Putamen (tissue), 1 donor: ENCODE measurements at places on chromosomes 3 and 15.

DNA sequence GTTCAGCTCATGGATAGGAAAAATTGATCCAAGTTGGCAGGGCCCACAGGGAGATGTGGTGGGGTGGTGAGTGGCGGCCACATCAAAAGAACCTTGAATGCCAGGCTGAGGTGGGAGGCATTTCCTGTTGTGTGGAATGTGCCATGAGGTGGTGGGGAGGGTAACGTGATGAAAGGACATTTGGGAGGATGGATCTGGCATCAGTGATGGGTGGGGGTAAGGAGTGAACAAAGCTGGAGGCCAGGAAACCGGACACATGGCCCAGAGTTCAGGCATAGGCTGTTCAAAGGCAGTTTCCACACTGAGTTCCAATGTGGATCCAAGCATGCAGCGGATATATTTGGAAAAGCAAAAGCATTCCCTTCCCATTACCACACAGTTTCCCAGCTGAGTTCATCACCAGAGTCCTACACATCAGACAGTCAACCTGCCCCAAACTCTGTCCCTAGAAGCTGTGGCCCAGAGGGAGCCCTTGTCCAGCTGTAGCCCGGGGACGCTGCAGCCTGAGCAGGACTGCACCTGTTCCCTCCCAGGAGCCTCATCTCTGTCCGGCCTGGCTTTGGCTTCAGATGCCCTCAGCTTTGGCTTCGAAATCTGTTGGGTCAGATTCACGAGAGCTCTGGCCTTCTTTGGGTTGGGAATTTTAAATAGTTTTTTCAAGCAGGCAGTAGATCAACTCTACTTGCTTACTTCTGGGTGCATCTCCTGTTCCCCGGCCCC is 37.8 kb upstream of the GOLGA6B start:
- DNase-seq = no peak

GRCh38 chr3:71172951-71173350 is 410.6 kb downstream of the FOXP1 start:
- no peak for DNase-seq

DNA sequence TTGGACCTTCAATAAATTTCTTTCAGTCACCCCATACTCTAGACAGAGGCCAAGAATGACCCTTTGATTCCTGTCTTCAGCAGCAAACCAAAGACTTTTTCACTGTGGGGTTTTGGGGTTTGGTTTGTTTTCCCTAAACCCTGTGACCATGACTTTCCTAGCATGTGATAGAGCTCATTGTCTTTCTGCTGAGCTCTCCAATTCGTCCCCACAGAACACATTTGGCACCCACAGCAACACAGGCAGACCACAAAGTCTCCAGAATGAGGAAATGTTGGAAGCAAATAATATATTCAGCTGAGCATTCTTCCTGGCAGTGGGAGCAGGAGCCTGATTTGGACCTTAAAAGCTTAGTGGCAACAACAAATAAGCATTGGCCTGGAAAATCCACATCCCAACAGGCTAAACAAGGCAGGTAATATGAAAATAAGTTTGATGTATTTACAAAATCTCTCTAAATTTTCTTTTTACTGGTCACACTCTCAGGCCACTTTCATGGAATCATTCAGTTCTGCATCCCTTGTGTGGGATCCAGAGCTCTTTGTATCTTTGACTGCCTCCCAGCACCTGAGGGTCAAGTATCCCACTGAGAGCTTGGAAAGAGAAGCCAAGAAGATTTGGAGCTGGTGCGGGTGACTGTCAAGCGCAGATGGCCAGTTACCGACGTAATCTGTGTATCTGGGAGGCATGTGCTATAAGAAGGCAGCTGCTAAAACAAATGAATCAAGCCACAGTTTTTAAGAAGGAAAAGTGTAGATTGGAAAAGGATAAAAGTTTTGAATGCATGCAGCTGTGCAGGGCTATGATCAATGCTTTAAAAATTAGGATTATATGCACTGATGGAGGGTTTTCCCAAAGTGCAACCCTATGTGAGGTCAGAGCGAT is 36.5 kb upstream of the CPB1 start:
- peak; percentile 93 for DNase-seq

DNA sequence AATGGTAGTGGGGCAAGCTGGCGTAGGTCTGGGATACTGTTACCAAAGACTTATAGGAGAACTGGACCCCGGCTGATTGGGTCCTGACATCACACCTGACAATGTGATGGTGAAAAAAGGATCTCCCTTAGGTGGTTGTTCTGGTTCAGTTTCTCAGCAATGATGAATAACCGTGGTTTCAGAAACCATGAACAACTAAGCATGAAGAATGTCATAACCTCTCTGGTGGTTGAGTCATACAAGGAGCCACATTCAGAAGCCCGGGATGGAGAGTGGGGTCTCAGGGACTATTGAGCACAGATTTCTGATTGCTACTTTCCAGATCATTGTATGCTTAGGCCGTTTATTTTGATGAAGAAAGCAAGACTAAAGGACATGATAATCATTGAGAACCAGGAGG is 17.4 kb downstream of the GPR160 start:
- no peak for DNase-seq

GRCh38 chr3:114223143-114223542 is 14.2 kb downstream of the ZNF80 start:
- DNase-seq = no peak

DNA sequence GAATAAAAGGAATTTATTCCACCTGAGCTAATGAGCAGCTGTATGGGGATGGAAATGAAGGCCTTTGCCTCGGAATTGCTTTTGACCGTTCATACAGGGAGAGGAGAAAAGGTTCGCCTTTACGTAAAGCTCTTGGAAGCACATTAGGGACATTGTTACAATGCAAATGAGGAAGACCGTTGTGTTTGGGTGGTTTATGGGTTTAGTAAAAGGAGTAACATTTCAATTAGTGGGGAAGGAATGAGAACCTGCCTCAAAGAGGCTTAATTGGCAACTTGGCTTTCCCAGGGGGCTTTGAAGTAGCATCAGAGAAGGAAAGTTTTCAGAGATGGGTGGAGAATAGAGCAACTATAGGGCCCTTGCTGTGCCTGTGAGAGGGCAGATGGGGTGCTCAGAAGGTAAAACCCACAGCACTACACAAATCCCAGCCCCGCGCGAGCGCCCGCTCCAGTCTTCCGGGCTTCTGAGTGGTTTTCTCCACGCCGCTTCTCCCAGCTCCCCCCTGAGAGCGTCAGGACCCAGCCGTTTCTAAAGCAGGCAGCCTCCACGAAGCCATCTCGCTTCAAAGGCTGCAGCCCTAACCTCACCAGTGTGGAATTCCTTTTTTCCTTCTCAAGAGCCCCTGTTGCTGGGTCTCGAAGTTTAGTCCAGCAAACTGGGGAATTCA is 192.0 kb upstream of the HES1 start:
- no peak for DNase-seq

GRCh38 chr3:184662187-184662586 is 49.7 kb downstream of the MAGEF1 start:
- no peak for DNase-seq

- no peak for DNase-seq
These were observed 9.3 kb downstream of the SECISBP2L start for GRCh38 chr15:49036650-49037545.

DNA sequence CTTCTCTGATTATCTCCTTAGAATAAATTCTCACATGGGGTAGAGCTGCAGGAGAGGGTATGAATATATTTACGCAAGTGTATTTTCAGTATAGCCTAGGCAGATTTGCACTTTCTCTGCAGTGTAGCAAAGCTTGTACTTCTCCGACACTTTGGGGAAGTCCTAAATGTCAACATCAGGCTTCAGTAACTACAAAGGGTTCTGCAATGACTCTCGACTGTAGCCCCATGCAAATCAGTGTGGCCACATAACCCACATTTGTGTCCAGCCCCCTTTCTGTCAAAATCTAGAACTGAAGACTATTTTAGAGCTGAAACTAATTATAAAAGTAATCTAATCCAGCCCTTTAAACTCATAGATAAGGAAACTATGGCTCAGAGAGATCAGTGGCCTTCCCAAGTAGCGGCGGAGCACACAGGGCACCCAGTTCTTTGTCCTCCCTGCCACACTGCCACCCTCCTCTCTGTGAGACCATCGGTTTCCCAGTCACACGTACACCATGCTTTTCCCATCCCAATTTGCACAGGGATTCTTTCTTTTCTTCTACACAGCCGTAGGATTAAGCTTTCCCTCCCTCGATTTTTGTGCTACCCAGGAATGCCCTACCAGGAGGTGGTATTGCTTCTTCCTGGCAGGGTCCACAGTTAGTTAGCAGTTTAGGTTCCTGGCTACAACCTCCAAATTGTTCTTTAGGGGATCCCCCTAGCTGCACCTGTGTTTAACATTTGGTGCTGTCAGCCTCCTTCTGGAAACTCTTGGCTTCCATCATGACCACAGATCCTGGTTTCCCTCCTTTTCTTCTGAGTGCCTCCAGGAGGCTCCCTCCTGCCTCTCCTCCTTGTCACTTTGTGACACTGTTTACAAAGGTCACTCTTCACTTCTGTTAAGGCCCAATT is 22.9 kb downstream of the MRAS start:
- no peak for DNase-seq

- no peak for DNase-seq
These were observed 14.4 kb upstream of the OCA2 start for GRCh38 chr15:28113394-28114113.

DNA sequence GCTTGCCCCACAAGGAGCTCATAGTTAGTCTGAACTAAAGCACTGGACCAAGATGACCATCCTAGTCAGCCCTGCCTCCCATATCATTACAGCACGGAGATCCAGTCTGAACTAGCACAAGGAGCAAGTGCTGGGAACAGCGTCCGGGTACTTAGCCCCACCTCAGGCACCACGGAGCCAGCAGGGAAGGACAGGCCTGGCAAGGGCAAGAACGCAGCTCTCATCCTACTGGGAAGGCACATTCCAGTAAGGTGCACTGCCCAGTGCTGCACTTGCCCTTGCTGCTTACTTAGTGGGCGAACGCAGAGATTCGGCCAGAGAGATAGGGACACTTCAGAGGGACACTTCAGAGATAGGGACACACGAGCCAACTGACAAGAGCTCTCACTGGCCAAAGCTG is 27.6 kb downstream of the SEC61A1 start:
- DNase-seq = no peak

- no peak for DNase-seq
These were observed 114.5 kb downstream of the GMPS start for GRCh38 chr3:155984791-155985417.

- DNase-seq = no peak
These were observed 6.3 kb downstream of the TM4SF1 start for GRCh38 chr3:149371001-149371722.

DNA sequence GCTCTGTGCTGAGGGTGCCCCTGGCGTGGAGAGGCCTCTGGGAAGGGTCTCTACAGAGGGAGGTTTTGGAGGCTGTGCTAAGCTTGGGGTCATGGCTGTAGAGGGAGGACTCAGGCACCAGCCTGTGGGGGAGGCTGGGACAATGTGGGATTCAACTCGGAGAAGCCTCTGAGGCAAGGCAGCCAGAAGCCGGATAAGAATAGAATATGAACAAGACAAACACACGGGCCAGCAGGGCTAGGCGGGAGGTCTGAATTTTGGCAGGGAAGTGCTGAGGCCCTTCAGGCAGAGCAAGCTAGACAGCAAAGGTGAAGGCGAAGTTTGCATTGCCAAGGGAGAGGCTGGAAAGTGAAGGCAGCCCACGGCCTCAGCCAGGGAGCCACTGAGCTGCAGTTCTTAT is 612.1 kb upstream of the NR2F2 start:
- no peak for DNase-seq

DNA sequence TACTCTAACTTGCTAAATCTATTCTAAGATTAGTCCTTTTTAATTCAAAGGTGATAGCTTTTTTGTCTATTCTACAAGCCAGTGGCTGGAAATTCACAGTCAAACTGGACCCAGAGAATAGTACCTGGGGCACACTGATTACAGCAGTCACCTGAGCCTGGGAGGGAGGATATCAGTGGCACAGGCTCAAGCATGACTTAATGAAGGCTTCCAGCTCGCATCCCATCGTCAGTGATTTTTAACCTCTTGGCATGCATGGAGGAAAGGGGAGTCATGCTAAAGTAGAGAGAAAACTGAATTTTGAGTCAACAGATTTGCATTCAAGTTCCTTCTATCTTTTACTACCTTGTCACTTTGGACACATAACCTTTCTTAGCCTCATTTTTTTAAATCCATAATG is 24.8 kb downstream of the GOLIM4 start:
- no peak for DNase-seq

DNA sequence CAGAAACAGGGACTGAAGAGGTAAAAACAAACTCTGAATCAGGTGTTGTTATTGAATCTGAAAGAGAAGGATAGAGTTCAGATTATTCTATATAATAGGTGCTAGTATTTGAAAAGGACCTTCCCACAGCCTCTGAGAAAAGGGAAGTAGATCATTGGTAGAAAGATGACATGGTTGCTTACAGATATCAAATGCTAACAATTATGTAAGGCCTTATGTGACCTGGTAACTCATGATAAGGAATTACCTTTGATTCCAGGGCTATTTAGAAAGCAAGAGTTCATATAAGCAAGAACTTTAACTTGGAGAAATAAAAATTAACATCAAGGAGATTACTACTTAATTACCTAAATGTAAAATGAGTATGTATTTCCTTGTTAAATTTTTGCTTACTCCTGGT is 7.6 kb downstream of the SLC27A2 start:
- DNase-seq = no peak

DNA sequence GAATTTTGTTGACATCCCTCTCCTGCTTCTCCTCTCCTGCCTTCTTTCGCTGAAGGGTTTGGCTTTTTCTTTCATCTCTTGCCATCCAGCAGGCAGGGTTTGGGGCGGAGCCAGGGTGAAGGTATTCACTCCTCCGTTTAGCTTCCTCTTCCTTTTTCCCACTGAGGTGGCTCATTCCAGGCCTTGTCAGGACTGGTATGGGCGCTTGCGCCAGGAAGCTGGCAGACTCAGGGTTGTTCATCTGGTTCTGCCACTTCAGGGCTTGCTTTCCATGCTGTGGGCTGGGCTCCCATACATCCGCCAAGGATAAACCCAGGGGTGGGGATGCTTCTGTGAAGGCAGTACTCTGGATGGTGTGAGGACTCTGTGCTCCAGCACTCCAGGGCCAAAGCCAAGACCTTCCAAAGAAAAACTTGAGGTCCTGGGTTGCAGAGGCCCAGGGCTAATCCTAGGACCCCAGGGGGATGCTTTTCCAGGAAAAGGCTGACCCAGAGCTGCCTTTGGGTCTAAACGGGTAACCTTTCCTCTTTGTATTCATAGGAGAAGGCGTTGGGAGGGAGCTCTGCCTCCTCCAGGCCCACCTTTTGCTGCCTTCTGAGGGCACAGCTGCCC is 7.7 kb upstream of the AMOTL2 start:
- DNase-seq = no peak

GRCh38 chr15:33678176-33678575 is 290.1 kb upstream of the CHRM5 start:
- DNase-seq = peak; percentile 23

DNA sequence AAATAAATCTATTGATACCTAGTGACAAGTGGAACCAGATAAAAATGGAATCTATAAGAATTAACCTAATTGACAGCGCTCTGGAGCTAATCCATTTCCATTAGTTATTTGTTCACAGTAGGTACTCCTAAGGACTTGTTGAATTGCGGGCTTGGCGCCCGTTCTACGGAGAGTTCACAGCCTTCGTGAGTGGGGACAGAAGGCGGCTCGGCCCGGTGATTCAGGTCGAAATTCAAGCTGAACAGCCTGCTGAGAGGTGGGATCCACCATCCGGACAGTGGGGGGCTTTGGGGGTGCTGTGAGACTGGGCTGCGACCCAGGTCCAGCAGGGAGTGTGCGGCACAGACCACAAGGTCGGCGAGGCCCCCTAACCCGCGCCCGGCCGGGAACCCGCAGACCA is 779 bp upstream of the CTNNB1 start:
- DNase-seq = peak; percentile 10

- no peak for DNase-seq
These were observed 78.2 kb downstream of the ATG7 start for GRCh38 chr3:11350374-11350773.

GRCh38 chr3:152039887-152040286 is 166.4 kb downstream of the SUCNR1 start:
- DNase-seq = no peak

- DNase-seq = no peak
These were observed 47.2 kb upstream of the MME start for GRCh38 chr3:155032918-155033317.
